ENCODE measurements at places on chromosomes 3 and 15.

DNA sequence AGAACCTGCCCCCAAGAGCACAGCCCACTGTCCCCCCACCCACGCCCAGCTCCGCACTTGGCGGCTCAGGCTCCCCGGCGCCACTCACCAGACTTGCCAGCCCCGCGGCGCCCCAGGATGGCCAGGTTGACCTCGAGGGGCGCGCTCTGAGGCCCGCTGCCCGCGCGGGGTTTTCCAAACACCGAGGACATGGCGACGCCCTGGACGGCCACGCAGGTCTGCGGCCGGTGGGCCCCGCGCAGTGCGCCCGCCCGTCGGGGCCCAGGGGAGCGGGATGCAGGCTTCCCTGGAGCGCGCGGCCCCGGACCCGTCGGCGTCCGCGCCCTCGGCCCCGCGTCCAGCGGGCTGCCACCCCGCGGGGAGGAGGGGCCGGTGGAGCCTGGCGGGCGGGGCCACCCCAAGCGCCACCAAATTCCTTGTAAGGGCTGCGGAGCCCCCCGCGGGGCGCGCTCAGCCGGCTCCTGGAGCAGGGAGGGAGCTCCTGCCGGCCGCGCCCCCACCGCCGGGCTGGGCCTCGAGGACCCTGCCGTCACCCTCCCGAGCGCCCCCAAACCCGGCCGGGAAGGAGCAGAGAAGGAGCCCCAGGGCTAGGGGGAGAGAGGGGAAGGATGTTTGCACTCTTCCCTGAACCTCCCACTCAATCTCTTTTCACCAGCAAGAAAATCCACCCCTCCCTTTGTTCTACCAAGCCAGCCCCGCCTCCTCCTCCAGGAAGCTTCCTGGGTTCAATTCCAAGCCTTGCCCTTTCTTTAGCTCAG lies at the start of gene RASL12:
Gene RASL12, minus strand, starts transcription at position 347 of the 758 bp plus-strand sequence. Its CDS starts 156 bp downstream, at position 191.
- DNase-seq = no peak

DNA sequence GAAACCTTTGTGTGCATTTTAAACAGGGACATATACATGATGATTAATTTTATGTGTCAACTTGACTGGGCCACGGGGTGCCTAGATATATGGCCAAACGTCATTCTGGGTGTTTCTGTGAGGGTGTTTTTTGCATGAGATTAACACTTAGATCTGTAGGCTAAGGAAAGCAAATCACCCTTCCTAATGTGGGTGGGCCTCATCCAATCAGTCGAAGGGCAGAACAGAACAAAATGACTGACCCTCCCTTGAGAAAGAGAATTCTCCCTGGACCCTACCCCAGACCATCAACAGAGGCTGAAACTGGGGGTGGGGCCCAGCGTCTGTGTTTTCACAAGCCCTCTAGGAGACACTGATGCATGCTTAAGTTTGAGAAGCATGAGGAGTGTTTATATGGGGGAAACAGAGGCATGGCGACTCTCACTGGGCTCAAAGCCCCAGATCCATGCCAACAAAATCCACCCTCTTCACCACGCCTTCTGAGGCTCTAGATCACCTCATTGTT lies 56.2 kb downstream of the ITGA11 start:
- no peak for DNase-seq

- no peak for DNase-seq
Observed at GRCh38 chr3:36546226-36546625, 165.9 kb downstream of the STAC start.

DNA sequence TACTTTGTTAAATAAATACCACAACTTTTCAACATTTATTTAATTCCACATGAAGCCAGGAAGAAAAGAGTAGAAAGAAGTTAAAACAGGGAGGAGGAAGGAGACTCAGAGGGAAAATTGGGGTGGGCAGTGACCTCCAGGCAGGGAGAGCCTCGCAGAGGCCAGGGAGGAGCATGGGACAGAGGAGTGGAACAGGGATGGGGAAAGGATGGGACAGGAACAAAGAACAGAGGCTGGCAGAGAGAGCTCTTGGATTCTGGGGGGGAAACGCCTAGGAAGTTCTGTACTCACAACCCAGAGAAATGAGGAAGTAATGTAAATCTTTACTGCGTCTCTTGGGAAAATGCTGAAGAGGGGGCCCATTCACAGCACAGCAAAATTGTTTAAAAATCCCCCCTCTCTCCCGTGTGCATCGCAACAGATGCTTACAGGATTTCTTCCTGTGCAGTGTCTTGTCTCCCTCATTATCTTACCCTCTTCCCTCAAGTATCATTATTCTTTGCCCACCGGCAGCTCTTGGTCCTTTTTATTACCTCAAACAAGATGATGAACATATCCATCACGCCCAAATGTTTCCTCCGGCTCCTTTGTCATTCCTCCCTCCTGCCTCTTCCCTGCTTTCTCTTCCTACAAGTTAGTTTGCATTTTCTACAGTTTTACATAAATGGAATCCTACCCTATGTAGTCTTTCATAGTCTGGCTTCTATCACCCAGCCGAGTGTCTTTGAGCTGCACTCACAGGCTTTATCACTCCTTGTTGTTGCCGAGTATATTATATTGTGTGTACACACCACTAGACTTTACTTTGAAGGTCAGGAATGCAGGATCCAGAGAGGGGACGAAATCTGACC lies 65.5 kb downstream of the ARHGAP31 start:
- peak; percentile 47 for DNase-seq

- no peak for DNase-seq
Observed at GRCh38 chr15:92580933-92581445, 74.6 kb downstream of the FAM174B start.

- no peak for DNase-seq
Observed at GRCh38 chr3:116102037-116102436, 343.2 kb downstream of the LSAMP start.

GRCh38 chr3:132090921-132091320 lies 56.1 kb upstream of the CPNE4 start:
- DNase-seq = no peak

- no peak for DNase-seq
Observed at GRCh38 chr3:155441506-155441905, 148.0 kb upstream of the STRIT1 start.

- no peak for DNase-seq
Observed at GRCh38 chr15:45457220-45457619, 65.3 kb downstream of the SLC30A4 start.

GRCh38 chr3:69012800-69013252 lies 658 bp downstream of the EOGT start:
- peak; percentile 31 for DNase-seq

DNA sequence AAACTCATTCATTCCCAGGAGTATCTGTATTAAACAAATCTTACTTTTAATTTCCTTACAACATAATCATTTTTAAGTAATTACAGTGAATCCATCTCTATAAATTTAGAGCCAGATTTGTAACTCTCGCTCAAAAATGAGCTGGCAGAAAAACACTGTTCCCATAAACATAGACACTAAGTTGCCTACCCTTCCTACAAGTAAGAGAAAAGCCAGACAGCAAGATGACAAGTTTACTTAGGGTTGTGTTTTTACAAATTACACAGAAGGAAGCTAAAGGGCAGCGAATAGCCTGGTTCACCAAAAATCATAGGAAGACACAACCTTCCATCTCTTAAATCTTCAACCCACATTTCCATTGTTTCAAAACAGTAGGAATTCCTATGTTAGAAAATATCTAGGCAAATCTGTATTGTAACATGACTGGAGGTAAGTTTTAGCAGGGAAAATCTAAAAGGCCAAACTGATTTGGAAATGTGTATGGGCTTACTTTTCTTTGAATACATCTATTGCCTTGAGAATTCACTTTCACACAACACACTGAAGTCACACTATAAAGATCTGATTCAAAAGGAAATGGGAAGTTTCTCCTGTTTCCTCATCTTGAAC lies 21.7 kb downstream of the HERC1 start:
- DNase-seq = no peak

DNA sequence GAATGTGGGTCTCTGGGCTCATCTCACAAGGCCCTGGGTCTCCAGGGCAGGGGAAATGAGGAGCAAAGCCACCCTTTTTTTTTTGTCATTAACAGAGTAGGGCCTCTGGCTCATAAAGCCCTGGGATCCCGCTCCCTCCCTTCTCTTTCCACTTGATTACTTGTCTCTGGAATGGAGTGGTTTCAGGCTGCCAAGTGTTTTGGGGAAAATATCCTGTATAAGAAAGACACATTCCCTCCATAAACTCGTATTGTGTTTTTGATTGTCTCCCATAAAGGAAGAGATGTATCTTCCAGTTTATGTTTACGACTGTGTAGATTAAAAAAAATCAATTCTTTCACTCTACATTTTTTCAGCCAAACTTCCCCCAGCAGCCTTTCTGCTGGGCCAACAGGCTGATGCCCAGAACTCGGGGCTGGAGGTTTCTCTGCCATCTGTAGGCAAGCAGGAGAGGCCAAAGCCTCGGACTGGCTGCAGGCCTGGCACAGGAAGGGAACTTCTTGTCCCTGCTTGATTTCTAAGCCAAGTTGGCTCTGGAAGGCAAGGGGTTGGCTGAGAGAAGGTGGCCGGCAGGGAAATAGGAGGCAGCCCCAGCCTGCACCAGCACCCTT lies 49.4 kb upstream of the INSYN1 start:
- no peak for DNase-seq

GRCh38 chr3:188574885-188575284 lies 420.9 kb downstream of the LPP start:
- DNase-seq = no peak

DNA sequence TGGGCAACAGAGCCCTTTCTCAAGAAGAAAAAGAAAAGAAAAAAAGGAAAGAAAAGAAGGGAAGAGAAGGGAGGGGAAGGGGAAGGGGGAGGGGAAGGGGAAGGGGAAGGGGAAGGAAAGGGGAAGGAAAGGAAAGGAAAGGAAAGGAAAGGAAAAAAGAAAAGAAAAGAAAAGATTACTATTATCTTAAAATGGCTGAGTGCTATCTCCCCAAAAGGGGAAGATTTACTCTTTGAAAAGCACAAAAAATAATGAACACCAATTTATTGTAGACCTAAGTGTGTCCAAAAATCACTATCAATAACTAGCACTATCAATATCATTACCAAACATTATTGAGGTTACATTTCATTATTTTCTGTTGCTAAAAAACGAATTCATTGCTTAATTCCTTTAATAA lies 89.0 kb downstream of the ATP1B3 start:
- no peak for DNase-seq

DNA sequence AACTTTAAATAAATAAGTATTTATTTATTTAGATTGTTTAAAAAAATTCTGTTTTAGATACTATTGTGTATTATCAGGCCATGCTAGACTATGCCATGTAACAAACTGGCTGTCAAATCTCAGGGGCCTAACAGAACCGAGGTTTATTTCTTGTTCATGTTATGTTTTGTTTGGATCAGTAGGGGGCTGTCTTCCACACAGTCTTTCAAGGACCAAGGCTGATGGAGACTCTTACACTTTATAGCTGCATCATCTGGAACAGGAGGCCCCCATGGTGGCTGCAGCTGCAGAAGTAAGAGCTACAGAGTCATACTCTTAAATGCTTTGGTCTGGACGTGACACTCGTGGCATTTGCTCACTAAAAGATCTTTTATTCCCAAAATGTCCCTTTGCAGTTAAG lies 33.0 kb upstream of the ARL14 start:
- DNase-seq = no peak

DNA sequence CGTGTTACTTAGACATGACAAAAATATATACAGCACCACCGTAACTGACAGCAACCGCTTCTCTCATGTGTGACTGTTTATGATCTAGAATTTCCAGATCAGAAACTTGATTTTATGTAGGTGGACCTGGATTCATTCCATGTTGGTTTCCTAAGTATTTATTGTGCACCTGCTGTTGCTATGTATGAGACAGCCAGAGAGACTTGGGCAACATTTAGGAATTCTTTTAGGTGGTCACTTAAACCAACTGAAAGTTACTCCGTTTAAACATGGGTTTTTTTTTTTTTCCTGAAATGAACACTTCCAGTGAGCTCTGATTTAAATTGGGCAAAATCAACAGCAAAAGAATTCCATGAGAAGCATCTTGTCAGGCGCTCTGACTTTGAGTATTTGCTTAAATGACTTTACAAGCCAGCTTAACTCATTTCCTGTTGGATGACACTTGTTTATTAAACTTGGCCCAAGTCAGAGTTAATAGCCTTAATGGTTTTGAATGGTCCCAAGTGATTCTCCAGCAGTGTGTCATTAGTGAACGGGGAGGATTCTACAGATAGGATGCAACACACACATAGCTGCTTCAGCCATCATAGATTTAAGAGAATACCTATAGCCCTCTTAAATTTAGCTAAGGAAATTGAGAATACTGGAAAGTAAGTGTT lies 31.8 kb downstream of the MITF start:
- DNase-seq = no peak

- DNase-seq = no peak
Observed at GRCh38 chr3:18420555-18420954, 4.6 kb downstream of the SATB1 start.

DNA sequence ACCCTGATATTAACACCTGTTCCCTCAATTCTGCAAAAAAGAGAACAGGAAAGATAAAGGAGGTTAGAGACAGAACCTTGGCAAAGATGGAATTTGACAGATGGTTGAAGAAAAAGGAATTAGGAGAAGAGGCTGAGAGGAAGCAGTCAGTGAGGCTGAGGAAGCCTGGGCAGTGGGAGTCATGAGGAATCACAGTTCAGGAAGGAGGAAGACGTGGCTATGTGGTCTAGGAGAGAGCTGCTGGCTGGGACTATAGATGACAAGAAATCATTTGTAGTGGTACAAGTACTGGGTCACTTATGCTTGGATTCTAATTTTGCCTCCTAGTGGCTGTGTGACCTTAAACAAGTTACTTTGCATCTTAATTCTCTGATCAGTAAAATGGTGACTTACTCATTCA lies 49.0 kb downstream of the LARS2 start:
- peak; percentile 30 for DNase-seq

DNA sequence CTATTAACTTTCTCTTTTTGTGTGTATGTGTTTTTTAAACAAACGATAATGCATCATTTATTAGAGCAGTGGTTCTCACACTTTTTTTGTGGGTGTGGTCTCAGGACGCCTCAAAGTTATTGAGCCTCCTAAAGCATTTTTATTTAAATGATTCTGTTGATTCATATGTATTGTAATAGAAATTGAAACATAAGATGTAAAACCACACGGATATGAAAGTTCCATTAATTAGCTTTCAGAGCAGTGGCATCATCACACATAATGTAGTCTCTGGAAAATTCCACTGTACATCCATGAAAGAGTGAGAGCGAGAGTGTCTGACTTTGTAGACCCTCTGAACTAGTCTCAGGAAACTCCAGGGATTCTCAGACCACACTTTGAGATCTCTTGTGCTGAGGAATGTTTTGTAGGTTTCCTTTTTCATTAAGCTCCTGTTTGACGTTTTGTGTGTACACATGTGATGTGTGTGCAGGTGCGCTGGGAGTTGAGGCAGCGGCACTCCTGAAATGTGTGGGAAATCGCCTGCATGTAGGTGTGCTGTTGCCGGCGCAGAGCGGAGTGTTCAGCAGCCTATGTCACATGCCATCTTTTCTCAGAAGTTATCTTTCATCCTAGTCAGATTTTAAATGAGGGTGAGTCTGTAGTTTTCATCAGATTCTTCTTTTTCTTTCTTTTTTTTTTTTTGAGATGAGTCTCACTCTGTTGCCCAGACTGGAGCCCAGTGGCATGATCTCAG lies 5.3 kb upstream of the TRAK1 start:
- DNase-seq = no peak

- DNase-seq = peak; percentile 93
Observed at GRCh38 chr3:58051196-58051595, 43.0 kb downstream of the FLNB start.
